ENCODE measurements at places on chromosomes 4 and X.

DNA sequence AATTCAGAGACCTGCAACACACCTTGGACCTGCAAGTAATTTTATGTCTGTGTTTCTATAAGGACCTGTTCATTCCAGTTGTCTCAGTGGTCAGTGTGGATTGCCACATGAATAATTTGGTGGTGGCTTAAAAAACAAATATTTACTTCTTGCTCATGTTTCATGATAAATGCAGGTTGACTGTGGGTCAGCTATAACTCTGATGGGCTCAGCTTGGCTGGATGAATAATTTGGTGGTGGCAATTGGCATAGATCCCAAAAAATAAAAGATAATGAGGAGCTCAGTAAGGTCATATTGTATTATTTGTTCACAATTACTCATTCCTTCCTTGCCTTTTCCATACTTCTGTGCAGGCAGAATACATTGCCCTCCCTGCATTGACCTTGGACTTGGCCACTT, 18.9 kb upstream of the SCRG1 start:
- no peak for DNase-seq

GRCh38 chr4:69064391-69064790, 31.9 kb upstream of the UGT2B7 start:
- no peak for DNase-seq

DNA sequence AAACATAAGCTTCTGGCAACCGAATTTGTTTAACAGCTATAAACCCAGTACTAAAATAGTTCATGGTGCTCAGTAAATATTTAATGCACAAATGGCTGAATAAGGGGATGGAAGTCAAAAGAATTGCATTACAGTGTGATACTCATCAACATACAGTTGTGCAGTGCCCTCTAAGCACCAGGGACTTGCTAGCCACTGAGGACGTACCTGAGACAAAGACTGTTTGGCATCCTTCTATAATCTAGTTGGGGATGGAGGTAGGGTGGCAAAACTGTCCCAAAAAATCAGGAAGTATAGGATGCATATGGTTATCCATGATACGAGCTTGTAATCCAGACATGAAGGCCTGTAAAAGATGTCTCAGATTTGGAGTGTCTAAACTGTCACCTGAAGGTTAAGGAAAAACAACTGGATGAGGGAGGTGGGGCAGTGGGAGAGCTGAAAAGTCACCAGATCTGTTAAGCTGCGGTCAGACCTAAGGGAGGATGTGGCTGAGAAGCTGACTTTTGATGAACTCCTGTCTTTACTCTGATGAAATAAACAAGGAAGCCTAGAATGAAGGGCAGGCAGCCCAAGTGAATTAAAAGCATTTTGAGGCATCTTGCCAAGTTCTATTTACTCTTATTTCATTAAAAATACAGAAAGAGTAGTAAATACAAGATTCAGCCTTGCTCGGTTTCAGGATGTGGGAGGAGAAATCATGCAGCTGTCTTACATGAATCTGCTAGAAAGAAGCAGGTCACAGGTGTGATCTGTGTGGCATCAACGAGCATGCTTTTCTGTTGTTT, 12.0 kb upstream of the CD38 start:
- DNase-seq: peak; percentile 11

DNA sequence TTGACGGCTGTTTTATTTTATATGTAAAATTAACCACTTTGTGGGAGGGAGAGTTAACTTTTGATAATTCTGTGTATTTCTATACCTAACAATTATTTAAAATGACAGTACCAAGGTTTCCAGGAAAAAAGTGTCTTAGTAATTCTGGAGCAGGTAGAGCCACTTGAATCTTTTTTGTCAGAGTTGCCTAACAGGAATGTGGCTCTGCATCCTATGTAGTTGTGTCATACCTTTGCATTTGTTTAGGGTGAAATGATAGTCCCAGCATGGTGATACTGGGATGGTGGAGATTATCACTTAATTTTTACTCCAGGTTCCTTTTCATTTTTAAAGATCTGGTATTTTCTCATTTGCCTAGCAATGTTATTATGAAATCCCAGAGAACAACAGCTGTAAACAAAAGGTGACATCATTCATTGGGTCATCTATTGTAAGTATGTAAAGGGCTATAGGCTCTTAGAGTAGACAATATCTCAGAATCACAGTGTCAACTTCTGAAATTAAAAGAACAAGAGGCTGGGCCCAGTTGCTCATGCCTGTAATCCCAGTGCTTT, 9.6 kb downstream of the SGMS2 start:
- no peak for DNase-seq

GRCh38 chr4:25184056-25184455, 23.8 kb upstream of the SEPSECS start:
- no peak for DNase-seq

- DNase-seq: no peak
These were observed 1.6 kb upstream of the LRAT start for GRCh38 chr4:154741922-154742850.

- no peak for DNase-seq
These were observed 70.6 kb downstream of the MGST2 start for GRCh38 chr4:139736274-139736660.

DNA sequence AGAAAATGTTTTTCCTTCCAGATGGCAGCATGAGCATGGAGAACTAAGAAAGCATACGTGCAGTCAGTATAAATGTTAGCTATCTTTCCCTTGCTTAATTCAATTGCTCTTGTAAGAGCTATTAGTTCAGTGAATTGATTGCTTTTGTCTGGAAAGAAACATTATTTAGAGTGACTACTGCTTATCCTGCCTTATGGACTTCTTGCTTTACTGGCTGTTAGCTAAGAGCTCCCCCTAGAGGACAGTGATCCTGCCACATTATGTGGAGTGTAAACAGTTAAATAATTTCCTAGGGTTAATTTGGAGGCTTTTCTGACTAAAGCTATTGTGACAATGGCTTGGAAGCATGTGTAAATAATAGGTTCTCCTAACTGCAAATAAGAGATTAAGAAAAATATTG, 1402.4 kb downstream of the FAM133A start:
- no peak for DNase-seq

DNA sequence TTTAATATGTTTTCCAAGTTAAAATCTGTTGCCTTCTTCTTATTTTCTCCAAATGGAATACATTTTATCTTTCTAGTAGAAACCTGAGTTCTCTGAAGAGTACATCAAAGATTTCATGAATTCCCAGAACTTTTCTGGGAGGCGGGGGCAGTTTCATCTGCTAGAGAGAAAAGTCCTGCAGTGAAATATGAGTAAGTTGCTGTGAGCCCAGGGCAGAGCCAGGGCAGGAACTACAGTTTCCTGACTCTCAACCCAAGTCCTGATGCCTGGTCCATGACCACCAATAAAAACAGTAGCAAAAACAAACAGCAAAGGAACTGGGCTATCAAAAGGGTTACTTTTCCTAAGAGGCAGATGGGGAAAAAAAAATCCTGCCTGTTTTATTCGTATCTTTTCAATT, 239.4 kb upstream of the CTSO start:
- DNase-seq: no peak

- no peak for DNase-seq
These were observed 30.6 kb downstream of the LETM1 start for GRCh38 chr4:1825326-1825725.

GRCh38 chrX:31178064-31178768, 106.4 kb upstream of the FTHL17 start:
- DNase-seq: no peak

GRCh38 chr4:955161-955921, 18.0 kb downstream of the DGKQ start:
- DNase-seq: no peak

GRCh38 chr4:76233967-76234678, 17.4 kb upstream of the FAM47E start:
- no peak for DNase-seq

DNA sequence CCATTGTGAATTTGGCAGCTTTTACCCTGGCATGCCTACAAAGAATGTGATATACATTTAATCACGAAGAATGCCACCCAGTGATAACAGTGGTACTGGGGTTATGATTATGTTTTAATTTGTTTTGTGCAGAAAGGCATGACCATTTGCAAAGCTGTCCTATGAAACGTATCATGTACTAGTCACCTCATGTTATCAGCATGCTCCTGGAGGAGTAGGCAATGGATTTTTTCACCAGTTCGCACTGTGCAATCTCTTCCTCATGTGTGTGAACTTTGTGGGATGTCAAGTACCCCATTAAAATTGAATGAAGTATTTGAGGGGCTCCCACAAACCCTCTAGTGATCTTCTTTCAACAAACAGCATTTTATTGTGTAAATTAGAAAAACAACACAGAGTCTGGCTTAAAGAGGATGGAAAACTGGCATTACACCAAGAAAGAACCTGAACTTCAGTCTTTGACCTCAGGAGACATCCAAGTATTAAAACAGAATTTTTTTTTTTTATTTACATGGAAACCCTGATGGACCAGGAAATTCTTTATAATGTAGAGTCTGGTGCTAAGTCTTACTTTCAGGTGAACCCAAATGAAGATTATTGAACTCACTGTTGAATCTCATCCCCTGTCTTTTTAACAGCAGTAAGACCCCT, 200.6 kb upstream of the PGRMC2 start:
- DNase-seq: no peak

GRCh38 chrX:68874076-68874475, 45.3 kb downstream of the EFNB1 start:
- DNase-seq: no peak

DNA sequence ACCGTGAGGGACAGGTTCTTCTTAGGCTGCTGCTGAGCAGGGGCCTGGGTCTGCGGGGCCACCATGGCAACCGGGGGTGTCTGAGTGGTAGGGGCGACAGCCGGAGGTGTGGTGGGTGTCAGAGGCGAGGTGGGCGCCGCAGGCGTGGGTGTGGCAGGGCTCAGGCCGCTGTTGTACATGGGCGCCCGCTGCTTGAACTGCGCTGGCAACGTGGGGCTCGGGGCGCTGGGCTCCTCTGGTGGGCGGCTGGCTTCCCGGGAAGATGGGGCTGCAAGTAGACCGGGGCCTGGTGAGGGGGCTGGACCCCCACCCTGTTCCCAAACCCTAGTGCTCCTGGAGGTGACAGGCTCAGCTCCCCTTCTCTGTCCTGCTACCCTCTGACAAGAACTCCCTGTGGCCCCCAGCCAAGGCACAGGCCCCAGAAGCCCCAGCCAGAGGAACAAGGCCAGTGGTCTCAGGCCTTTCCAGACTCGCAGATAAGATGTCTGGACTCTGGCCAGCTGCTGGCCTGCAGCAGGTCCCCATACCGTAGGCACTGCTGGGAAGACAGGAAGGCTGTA, 24.8 kb downstream of the NELFA start:
- no peak for DNase-seq

- DNase-seq: no peak
These were observed 62.6 kb downstream of the COQ2 start for GRCh38 chr4:83221897-83222441.

DNA sequence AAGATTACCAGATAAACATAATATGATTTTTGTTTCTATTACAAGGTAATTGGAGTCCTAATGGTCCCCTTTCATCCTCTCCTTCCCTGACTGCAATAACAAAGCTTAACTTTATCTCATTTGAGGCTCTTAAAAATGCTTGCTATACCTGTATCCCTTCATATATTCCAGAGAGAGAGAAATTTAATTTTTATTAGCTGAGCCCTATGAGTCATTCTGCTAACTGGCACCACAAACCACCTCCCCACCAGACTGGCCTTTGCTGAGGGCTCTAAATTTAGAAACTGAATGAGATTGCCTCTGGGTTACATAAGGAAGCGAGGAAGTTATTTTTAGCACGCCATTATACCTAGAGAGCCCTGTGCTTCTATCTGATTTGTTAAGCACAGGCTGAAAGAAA, 27.4 kb downstream of the CBLL2 start:
- DNase-seq: no peak

- DNase-seq: no peak
These were observed 118.6 kb downstream of the CRLF2 start for GRCh38 chrX:1093586-1094421.

DNA sequence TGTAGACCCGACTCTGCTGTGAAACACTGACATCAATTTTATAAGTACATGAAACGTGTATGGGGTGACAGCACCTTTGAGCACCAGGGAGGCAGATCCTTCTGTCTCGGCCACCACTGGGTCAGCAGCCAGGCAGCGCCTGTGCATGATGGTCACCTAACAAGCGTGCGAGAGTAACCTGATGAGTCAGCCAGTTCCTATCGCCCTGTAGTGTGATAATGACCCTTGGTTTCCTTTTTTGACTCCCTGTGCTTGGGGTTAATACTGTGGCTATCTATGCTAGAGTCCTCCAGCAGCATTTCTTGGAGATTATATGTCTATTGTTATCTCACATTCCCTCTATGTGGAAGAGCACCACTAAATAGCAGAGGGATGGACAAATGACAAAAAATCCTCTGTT, 101.6 kb downstream of the NPNT start:
- no peak for DNase-seq

GRCh38 chr4:178577933-178578332, 1135.7 kb upstream of the AGA start:
- DNase-seq: no peak

DNA sequence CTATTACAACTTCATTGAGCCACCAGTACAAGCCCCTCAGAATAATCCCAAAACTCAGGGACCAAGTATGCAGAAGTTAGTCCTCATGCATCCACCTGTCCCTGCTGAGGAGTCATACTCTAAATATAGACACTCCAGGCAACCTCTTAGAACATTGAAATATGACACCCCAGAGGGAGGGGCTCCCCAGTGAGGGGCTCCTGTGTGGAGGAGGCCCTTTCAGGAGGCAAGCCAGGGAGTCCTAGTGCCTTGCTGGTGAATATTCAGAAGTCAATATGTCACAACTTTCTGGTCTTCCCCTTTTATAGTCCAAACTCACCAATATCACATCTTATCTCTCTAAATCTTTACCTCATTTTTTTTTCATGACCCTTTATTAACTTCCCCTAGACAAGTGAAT, 1.6 kb upstream of the ARMCX6 start:
- DNase-seq: no peak

GRCh38 chrX:17812763-17813162, 48.3 kb downstream of the RAI2 start:
- no peak for DNase-seq

GRCh38 chr4:37927434-37927833, 32.8 kb upstream of the PTTG2 start:
- no peak for DNase-seq

DNA sequence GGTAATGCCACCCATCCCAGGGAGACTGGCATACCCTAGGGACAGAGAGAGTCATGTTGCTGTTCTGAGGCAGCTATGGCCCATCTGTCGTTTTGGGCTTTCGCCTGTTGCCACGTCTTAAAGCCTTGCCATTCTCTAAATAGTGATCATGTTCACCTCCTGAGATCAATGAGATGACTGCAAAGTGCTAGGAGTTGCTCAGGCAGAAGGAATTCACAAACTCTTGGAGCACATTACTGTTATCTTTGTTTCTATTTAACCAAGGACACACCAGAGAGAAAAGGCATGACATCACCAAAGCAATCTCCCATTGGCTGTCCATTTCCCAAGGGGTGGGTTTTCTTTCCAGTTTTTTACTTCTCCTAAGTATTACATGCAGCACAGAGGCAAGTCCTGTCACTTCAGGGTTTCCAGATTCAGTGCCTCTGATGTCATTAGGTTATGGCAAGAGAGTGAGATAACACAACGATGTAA, 37.1 kb upstream of the SETD7 start:
- DNase-seq: no peak

GRCh38 chrX:25534091-25534490, 518.3 kb upstream of the ARX start:
- DNase-seq: no peak

- DNase-seq: no peak
These were observed 18.1 kb upstream of the ZXDB start for GRCh38 chrX:57573754-57574153.

Data from stimulated activated CD8-positive, alpha-beta memory T cell treated with anti-CD3 and anti-CD28 coated beads, Interleukin-12 subunit alpha, Interleukin-12 subunit beta, amount 100 ng/mL, for 1 hour (primary cell).